Substantia nigra (tissue), 51 donors: ENCODE measurements at places on chromosomes 1 and 21.

DNA sequence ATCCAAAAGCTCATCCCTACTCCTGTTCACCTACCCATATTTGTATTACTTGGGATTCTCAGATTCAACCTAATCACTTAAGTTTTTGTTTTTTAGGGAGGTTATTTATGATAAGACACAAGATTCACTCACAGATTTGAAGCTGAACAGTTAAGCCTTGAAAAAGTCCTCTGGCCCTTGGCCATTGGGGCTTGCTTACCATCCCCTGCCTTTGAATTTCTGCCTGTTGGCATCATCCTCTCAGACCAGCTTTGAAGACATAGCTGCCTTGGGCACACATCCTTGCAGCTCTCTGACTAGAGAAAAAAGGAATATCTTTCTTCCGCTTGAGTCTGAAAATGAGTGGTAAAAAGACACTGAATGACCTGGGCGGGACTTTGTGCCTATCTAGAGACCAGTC is 41.8 kb upstream of the RALGPS2 start:
- no peak for DNase-seq

DNA sequence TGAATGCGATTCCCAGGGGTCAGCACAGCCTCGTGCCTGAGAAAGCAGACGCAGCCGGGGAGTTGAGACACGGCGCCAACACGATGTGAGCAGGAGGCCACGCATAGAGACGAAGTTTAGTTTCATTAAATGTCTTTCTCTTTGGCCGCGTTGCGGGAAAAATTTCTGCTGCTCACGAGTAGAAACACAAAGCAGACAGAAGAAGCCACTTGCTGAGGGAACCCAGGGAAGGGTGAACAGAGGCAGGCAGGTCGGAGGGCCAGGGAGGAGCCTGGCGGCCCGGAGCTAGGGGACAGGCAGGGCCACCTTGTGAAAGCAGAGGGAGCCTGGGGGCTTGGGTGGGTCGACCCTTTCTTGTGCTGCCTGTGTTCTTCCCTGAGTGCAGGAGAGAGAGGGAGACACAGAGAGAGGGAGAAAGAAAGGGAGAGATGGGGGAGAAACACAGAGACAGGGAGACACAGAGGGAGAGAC is 33.2 kb downstream of the POFUT2 start:
- no peak for DNase-seq

DNA sequence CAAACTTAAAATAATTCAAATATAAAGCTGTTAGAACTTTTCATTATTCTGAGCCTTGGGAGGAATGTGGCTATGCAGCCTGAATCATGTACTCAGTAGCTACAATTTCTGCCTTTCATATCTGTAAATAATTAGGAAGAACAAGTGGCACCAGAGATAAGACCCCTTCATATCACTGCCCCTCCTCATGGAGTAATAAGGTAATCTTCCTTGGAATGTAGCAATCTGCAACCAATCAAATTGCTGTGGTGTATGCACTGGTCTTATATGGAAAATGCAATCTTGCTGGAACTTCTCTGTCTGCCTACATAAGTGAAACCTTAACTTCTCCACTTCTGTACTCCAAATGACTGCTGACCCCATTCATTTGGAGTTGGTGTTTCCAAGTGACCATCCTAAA is 104.4 kb upstream of the VANGL1 start:
- no peak for DNase-seq

GRCh38 chr1:153627715-153628626 is at the start of gene S100A1:
Gene S100A1 (plus strand): TSS chr1:153628434. CDS start chr1:153630522, 2,088 bp downstream.
- DNase-seq: peak; percentile 92

GRCh38 chr1:48697066-48697707 is 79.5 kb downstream of the BEND5 start:
- DNase-seq: peak; percentile 22

GRCh38 chr1:6795661-6796060 is 10.4 kb downstream of the CAMTA1 start:
- no peak for DNase-seq

GRCh38 chr1:15949453-15950245 is 26.3 kb downstream of the ZBTB17 start:
- peak; percentile 72 for DNase-seq

DNA sequence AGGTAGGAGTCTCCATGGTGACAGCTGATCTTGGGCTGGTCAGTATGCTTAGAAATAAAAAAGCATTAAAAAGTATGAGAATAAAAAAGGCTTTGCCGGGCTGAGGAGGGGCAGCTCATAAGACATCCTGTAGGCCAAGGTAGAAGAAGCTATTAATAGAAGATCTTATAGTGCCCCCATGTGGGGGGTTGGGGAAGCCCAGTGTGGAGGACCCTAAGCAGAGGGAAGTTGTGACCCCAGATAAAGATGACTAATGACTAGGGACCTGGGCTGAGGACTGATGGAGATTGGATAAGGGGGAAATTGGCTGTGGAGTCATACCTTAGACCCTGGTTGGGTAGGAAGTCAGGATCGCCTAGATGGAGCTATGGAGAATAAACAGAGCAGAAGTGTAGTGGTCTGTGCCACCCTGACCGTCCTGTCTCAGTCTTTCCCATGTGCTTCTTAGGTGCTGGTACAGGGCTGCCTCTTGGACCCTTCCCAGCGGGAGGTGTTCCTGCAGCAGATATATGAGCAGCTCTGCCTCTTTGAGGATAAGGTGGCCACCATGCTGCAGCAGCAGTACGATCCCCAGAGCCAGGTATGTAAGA is 25.0 kb downstream of the SZT2 start:
- no peak for DNase-seq

DNA sequence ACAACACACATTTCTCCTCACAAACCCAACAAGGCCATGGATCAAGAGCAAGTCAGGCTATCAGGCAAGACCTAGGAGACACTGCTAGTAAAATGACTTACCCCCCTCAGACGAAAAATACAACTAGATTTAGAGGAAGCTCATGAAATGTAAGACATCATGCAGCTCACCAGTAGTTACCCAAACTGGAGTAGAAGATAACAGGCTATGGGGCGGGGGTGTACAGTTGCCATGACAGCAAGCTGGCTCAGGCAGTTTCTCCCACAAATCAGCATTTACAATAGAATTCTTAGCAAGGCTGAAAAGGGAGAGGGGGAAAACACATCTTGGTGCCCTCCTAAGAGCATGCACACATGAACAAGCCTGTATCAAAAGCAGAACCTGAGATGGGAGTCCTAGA is 13.9 kb downstream of the TPM3 start:
- DNase-seq: no peak

GRCh38 chr1:15123270-15123669 is 30.3 kb upstream of the TMEM51 start:
- DNase-seq: no peak

DNA sequence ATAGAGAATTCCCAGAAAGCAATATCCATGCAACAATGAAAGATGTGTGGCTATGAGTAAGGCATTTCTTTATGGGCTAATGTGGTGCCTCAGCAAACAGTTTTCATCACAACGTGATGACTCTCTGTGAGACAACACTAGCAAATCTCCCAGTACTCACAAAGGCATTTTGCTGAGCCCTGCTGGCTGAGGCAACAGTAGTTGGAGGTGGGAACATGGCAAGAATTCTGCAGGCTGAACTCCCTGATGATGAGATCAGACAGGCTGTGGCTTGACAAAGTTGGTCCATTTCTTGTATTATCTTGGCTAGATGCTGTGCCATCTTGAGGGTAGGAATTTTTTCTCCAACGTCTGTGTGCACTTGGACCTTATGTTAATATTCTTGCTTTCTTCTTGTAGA is 24.6 kb downstream of the PROX1 start:
- no peak for DNase-seq

DNA sequence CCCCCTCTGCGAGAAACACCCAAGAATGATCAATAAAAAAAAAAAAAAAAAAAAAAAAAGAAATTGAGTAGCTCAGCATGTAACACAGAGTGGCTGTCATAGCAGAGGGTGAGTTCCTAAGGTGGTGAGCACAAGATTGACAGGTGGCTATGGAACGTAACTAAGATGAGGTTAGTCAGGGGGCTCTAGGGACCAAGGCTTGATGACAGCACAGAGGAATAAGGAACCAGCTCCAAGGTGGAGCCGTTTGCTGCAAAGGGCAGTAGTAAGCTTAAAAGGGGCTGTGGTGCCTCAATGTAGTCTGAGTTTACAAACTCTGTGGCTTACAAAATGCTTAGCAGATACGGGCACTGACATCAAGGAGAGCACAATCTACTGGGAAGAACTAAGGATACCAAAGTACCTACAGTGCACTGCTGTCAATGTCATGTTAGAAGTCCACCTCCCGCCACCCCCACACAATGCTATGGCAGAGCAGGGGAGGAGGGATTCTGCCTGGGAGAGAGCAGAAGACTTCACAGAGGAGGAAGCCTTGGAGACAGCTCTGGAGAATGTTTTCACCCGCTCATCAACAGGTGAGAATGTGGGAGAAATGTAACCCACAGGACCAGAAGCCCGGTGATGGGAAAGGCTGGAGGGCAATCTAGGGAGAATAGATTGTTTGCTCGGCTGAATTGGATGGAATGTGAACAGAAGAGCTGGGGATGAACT is 13.1 kb downstream of the IQGAP3 start:
- no peak for DNase-seq

- DNase-seq: no peak
These were observed 15.0 kb upstream of the KCNAB2 start for GRCh38 chr1:6030547-6031261.

DNA sequence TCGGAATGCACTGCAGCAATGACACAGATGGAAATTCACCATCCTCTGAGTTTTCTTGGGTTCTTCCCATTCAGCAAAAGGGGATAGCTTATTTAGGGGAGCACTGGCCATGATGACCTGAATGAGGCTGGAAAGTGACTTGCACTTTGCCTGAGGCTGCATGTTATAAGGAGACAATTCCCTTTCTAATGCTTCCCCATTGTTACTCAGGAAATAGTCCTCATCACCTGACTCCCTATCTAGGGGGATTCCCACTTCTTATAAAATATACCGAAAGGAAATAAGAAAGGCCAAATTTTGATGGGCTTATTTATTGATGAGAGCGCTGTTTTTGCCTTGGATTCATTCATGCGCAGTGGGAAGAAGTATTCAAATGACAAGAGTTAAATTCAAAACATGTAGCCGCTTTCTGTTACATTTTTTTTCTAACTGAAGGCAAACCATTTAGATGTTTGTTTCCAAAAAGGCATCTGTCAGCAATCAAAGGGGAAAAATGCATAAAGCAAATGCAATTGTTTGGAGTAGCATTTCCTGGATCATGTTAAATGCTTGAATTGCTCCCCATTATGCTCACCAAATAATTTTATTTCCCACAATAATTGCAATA is 220.3 kb upstream of the NFIA start:
- no peak for DNase-seq

DNA sequence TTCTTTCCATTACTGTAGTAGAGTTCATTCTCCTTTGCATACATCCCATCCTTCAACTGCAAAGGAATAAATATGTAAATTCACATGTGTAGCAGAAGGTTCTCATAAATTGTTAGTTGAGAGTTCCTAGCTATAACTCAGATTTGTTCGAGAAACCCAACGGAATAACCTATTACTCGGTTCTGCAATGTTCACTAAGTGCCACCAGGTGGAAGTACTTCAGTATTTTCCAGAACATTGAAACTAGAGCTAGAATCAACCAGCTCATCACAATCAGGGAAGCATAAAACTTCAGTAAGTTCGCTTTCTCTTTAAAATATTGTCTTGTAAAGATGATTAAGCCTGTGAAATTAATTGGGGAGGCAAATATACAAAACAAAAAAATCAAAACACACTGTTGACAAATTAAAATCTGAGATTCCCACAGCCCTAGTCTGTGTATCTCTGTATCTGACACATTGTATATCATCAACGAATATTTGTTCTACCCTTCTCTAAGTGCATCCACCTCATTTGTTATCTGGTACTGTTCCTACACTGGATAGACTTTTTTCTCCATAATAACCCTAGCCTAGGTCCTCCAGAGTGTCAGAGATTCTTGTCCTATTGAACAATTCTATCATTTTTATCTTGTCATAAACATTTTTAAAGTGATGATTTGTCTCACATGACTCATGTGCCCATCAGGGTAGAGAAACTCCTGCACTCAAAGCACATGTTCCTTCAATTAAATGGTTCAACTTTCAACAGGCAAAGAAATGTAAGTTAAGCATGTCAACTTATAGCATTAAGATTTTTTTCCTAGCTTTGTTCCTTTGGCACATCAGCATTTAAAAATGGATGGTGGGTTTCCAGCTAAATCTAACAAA is 31.9 kb downstream of the MROH9 start:
- DNase-seq: no peak

DNA sequence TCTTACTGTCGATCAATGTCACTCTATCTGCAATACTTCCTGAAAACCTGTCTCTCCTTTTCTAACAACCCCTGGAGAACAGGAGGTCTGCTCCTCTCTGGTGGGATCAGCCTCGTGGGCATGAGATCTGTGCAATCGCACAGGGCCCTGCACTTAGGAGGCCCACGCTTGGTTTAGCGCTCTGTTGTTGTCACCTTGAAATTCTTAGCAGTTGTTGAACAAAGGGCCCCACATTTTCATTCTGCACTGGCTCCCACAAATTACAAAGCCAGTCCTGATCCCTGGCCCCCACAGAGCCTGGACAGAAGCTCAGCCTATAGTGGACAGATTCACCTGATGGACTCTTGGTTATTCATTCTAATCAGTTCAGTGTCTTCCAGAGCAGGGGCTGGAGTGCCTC is 18.6 kb downstream of the SPOCD1 start:
- no peak for DNase-seq

- DNase-seq: no peak
These were observed 74.1 kb upstream of the CD34 start for GRCh38 chr1:207984831-207985572.

DNA sequence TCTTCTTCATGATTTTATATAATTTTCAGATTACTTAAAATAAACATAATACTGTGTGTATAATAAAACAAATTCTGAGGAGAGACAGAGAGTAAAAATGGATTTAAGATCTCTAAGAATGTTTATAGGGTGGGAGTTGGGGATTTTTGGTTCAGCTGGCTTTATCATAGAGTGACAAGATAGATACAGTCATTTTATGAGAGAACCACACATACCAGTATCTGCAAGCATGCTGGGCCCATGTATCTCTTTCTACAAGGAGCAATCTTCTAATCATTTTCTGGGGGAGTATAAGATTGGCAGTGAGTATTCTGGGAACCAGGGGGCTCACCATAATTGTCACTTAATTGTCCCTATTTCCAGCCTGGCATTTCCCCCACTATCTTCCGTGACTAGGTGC is 64.3 kb upstream of the DUSP10 start:
- no peak for DNase-seq

DNA sequence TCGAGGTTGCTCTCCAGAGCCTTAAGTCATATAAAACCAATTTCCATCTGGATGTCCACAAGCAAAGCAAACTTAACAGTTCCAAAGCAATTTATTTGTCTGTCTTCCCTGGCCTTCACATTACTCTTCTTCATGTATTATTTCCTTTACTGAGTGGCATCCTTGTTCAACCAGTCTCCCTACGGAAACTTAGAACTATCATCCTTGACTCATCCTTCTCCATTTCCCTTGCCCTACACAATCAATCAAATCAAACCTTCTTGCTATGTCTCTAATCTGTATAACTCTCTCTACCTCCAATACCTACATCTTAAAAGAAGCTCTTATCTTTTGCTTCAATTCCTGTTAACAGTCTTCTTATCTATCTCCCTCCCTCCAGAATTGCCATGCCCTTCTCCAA is 25.4 kb downstream of the EGLN1 start:
- DNase-seq: no peak
